ENCODE measurements at places on chromosomes 5 and 9.

DNA sequence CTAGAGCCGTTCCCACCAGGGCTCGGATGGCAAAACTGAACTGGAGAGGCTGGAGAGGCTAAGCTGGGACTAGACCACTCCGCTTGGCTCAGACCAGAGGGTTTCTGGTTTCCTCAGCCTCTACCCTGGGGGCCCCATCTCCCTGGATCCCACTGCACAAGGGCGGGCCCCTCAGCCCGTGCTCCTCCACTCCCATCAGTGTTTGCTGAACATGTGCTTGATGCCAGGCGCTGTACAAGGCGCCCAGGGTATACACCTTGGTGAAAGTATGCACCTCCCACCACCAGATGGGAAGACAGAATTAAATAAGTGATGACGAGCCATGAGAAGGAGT, 18.0 kb downstream of the GPX3 start:
- DNase-seq: no peak

GRCh38 chr5:154841273-154841661, 9.1 kb downstream of the FAXDC2 start:
- no peak for DNase-seq

DNA sequence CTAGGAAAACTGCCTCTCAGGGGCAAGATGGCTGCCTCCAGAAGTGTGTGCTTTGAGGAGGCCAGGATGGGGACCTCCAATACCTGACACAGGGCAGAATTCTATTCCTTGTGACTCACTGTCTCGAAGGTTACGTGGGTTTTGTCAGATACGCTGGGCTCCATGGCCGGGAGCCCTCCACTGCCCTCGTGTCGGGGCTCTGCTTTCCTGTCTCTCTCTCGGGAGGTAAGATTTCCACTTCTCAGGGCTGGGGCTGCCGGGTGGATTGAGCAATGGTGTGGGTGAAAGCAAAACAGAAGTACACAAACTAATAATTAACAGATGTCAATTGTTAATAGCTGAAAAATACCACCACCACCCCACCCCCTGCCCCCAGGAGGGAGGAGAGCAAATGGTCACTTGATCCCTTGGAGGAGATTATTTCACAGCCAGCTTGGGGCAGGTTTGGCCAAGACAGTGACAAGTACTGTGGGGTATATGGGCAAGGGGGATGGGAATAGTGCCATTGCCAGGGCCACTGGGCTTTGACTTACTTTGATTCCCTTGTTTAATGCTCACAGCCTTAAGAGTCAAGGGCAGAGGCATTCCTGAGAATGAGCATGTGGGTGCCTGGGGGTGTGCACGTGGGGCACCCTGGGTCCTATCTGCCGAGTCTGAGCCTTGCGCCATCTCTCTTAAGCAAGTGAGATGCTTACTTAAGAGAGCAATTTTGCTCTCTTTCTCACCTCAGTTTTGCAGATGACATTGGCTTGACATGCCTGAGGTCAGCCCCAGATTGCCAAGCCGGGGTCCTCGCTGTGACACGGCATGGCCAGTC, 28.8 kb upstream of the DAB2IP start:
- no peak for DNase-seq

- DNase-seq: no peak
Measured at GRCh38 chr9:68974901-68975300, 39.0 kb downstream of the PRKACG start.

DNA sequence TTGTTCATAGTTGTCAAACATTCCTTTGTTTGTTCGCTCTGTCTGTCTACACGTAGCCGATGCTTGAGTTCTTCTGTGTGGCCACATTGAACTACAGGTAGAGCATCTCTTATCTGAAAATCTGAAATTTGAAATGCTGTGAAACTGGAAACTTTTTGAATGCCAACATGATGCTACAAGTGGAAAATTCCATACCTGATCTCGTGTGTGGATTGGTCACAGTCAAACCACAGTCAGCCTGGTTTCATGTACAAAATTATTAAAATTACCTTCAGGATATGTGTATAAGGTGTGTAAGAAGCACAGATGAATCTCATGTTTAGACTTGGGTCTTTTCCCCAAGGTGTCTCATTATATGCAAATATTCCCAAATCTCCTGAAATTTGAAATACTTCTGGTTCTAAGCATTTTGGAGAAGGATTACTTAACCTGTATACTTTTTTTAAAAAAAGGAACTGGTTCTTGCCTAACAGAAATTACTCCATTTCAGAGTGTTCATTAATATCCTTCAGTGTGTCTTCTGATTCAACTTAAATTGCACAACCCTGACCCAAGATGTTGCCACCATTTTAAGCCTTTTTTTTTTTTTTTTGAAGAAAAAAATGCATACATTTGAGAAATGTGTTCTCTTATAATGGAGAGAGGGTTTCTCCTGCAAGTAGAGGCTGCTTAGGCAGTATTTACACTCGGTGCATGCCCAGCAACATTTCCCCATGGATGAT, 254.3 kb downstream of the MAST4 start:
- no peak for DNase-seq

DNA sequence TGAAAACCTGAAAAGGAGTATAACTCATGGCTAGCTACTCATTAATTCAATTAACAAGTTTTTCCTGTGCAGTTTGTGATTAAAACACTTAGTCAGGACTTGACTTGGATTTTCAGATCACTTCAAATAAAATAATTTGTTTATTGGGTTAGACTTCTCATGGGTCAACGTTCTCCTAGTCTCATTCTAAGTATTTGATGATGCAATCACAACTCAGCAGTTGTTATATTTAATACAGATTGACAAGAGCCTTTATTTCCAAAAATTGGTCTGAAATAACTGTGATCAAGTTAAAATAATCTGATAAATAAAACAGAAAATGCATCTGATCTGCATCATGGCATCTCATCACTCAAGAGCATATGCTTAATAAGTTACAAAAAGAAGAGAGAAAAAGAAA, 113.9 kb downstream of the FGF10 start:
- no peak for DNase-seq

- DNase-seq: no peak
Measured at GRCh38 chr5:175477440-175477839, 920 bp upstream of the SFXN1 start.

- DNase-seq: no peak
Measured at GRCh38 chr5:71982717-71983395, 124.4 kb upstream of the MAP1B start.

DNA sequence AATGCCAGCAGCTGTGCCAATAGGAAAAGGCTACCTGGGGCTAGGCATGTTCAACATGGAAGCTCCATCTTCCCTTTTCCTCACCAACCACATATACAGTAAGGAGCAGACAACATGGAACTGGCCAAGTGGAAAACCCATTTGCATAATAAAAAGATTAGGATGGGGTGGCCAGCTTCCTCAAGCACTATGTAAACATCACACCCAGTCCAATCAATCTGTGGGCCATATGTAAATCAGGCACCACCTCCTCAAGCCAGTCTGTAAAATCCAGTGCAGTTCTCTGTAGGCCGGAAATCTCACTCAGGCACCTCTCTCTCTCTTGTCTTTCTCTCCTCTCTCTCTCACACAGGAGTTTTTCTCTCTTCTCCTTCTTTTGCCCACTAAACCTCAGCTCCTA, 360.2 kb upstream of the GRIA1 start:
- no peak for DNase-seq

GRCh38 chr9:71490810-71491209, 277.5 kb downstream of the CEMIP2 start:
- DNase-seq: no peak

- DNase-seq: no peak
Measured at GRCh38 chr9:98533866-98534265, 174.9 kb downstream of the GABBR2 start.

- DNase-seq: no peak
Measured at GRCh38 chr9:135879237-135879601, 28.1 kb downstream of the CAMSAP1 start.

- no peak for DNase-seq
Measured at GRCh38 chr5:137498301-137498735, 808 bp downstream of the SPOCK1 start.

DNA sequence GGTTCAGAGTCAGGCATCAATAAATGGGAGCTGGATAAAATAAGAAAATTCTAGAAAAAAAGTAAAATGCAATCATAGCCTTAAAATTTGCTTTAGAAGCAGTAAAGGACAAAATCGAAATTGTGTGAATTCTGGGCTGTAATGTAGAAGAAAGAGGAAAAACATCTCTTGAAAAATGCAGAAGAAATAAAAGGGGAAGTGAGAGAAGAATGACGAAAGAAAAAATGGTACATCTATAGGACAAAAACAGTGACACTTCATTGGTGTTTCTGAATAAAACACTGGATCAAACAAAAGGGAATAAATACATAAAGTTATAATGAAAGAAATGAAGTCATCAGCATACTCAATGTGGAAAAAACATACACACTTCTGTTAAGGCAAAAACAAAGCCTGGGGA, 642.3 kb downstream of the ACTL7B start:
- DNase-seq: no peak

- DNase-seq: no peak
Measured at GRCh38 chr9:101398930-101399642, 435 bp downstream of the ZNF189 start.

- no peak for DNase-seq
Measured at GRCh38 chr5:158623971-158624370, 475.7 kb downstream of the EBF1 start.

GRCh38 chr5:154478224-154478565, at the start of gene HAND1:
Gene HAND1 (minus strand): TSS chr5:154478227. CDS start chr5:154478008, 219 bp downstream.
- DNase-seq: no peak

DNA sequence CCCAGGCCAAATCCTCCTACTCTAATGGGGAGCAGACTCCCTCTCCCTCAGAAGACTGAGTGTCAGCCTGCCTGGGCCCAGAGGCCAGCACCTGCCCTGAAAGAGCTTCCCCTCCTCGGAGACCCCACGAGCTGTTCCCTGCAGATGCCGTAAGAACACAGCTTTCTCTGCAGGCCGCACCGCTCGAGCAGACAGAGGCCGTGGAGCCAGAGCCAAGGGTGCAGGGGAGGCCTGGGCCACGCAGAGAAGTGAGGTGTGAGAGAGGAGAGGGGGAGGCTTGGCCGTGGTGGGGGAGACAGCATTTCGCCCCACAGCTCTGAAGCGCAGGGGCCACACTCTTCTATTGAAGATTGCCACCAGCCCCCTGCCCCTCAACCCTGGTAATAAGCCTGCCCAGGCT, 62.8 kb upstream of the GARNL3 start:
- DNase-seq: no peak

GRCh38 chr5:50967009-50967562, 300.6 kb downstream of the PARP8 start:
- DNase-seq: no peak

DNA sequence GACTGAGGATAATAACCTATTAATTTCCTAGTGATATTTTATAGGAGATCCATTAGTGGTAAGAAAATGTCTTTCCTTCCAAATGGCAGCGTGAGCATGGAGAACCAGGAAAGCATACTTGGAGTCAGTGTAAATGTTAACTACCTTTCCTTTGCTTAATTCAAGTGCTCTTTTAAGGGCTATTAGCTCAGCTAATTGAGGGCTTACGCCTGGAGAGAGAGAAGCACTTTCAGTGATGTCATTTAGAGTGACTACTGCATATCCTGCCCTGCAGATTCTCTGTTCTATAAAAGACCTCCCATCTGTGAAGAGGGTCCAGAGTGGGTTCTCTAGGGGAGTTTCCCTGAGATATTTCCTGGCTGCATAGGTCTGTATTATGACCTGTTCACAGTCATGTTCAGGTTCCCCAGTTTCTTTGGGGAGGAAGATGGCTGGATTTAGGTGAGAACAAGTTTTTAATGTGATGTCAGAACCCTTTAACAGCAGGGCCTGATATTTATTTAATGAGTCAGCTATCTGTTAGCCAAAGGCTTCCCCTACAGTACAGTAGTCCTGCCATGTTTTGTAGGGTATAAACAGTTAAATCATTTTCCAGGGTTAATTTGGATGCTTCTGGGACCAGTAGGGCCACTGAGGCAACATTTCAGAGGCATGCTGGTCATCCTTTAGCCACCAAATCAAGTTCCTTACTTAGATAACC, 89.6 kb downstream of the TRIM36 start:
- DNase-seq: no peak

- DNase-seq: no peak
Measured at GRCh38 chr5:1409381-1410110, 35.7 kb downstream of the SLC6A3 start.

DNA sequence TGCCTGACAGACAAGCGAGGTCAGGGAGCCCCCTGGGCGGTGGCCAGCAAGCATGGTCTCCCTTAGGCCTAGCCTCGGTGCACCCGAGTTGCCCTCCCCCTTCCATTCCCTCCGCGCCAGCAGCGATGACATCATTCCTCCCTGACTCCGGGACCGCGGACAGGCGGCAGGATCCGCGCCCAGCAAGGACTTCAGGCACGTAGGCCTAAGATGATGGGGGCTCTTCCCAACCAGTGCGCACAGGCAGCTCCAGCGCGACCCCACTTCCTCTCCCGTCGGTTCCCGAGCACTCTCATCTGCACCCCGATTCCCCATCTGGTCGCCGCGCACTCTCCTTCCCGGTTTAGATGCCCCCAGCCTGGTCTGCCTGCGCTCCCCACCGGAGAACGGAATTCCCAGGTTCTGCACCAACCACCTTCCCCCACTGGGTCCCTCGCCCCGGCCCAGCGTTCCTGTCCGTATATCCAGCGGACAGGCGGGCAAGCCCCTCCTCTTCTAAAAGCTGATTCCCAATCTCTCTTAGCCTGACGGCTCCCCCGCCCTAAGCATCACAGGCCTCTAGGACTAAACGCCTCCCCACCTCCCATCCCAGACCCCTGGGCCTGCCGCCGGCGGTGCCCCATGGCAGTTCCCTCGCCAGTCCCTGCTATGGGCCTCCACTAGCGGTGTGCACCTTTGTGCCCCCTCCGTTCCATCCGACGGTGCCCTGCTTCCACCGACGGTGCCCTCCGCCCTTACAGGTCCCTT, 931 bp downstream of the FAM219A start:
- no peak for DNase-seq

- DNase-seq: no peak
Measured at GRCh38 chr5:132714456-132715307, 22.7 kb downstream of the KIF3A start.

- no peak for DNase-seq
Measured at GRCh38 chr5:146173597-146173996, 8.9 kb downstream of the LARS1 start.

GRCh38 chr5:133668458-133668857, 56.1 kb upstream of the FSTL4 start:
- no peak for DNase-seq

- DNase-seq: no peak
Measured at GRCh38 chr9:22030101-22030598, 21.0 kb upstream of the CDKN2B start.

- DNase-seq: no peak
Measured at GRCh38 chr5:11377896-11378295, 526.4 kb downstream of the CTNND2 start.

DNA sequence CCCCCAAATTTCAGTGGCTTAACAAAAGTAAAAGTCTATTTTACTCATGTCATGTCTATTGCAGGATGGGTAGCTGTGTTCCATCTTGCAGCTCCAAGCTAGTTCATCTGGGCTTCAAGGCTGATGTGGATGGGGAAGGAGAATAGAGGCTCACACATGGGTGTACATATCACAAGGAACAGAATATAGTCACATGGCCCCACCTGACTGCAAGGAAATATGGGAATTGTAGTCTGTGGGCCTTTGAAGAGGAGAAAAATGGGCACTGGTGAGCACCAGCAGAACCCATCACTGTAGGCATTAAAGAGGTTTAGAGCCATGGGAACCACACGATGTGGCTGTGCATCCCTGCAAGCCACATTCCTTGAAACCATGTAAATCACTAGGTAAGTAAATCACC, 17.9 kb upstream of the TRIO start:
- no peak for DNase-seq

- no peak for DNase-seq
Measured at GRCh38 chr5:111494355-111494999, 17.9 kb downstream of the STARD4 start.
